ENCODE measurements at places on chromosomes 6 and 20. TPM values are rescaled to one million over a fixed set of nuclear protein-coding genes. Genes with fewer than 3 reads are reported as not detected.

- peaks cover 17% of the 10 kb centered on the region for H3K4me1 ChIP-seq
- peaks cover 25% of the 10 kb centered on the region for H3K36me3 ChIP-seq
- H3K27ac ChIP-seq = peak overlapping the region; percentile 73
- no peak for DNase-seq
- no peaks in the 10 kb centered on the region for H3K27me3 ChIP-seq
Observed at GRCh38 chr20:36604952-36605398, 604 bp upstream of the RAB5IF start.

DNA sequence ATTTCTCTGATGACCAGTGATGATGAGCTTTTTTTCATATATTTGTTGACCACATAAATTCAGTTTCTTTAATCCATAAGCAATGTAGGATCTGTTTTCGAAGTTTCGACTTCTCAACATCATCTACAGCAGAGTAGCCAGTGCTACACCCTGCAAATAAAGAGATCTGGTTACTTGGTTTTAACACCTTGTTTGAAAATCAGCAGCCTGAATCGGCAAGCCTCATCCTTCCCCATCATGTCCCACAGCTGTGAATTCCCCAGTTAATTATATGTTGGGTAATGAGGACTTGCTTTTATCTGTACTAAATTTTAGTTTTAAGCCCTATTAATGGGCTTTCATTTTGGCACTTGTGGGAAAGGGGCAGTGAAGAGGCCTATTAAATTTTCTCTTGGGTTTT lies 80.6 kb downstream of the BMP2 start:
- H3K27ac ChIP-seq = no peak overlapping the region
- no peaks in the 10 kb centered on the region for H3K27me3 ChIP-seq
- H3K36me3 ChIP-seq = no peaks in the 10 kb centered on the region
- H3K4me1 ChIP-seq = no peaks in the 10 kb centered on the region
- H3K4me3 ChIP-seq = no peak overlapping the region
- DNase-seq = no peak

DNA sequence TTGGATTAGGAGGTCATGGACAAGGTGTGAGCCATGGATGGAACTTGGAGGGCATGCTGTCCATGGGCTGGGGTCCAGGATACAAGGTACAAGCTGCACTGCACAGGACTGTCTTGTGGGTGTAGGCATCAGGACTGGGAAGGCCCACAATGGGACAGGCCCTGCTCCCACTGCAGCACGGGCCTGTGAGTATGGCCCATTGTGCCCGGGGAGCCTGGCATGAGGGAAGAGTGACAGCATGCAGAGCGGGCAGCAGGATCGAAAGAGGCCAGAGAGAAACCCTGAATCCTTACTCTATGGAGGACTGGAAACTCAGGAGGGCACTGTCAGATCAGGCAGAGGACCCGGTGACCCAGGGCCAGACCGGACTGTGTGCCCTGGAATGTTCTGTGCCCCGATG lies 211.3 kb downstream of the PREX1 start:
- H3K27me3 ChIP-seq = peaks cover 13% of the 10 kb centered on the region
- no peaks in the 10 kb centered on the region for H3K36me3 ChIP-seq
- H3K4me3 ChIP-seq = no peak overlapping the region
- DNase-seq = peak; percentile 65
- H3K27ac ChIP-seq = no peak overlapping the region
- H3K4me1 ChIP-seq = peaks cover 9% of the 10 kb centered on the region

DNA sequence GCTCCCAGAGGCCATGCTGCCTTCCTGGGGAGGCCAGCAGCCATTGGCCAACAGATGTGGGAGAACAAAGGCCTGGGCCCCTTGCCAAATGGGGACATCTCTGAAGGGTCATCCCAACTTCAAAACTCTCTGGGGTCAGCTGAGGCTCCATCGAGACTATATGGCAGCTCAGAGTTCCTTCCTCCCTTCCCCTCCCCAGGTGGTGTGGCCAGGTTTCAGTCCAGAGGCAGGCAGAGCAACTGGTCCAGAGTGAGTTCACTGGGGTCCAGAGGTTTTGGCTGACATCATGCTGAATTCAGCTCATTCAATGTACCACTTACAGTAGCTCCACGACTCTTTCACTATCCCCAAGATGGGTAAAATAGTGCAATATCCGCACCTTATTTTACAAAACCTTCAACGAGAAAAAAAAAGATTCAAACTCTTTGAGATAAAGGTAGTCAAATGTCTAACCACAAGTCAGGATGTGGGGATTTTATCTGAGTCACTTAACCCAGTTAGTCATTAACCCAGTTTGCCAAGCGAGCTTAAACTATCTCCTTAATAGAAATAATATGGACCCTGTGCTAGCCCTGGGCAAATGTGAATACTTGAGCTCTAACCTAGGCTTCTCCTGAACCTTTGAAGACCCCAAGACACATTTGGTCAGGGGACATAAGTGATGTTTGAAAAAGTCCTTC lies 108.4 kb upstream of the PLEKHG1 start:
- no peak overlapping the region for H3K27ac ChIP-seq
- no peaks in the 10 kb centered on the region for H3K4me1 ChIP-seq
- H3K27me3 ChIP-seq = no peaks in the 10 kb centered on the region

GRCh38 chr6:88119769-88120168 lies 46.4 kb downstream of the CNR1 start:
- no peaks in the 10 kb centered on the region for H3K4me1 ChIP-seq
- H3K4me3 ChIP-seq = no peak overlapping the region
- no peaks in the 10 kb centered on the region for H3K27me3 ChIP-seq
- H3K27ac ChIP-seq = no peak overlapping the region
- no peak for DNase-seq

- no peaks in the 10 kb centered on the region for H3K27me3 ChIP-seq
- DNase-seq = no peak
- no peak overlapping the region for H3K4me3 ChIP-seq
- H3K4me1 ChIP-seq = no peaks in the 10 kb centered on the region
- H3K27ac ChIP-seq = no peak overlapping the region
Observed at GRCh38 chr20:20946122-20946759, 159.9 kb downstream of the LINC00237 start.

DNA sequence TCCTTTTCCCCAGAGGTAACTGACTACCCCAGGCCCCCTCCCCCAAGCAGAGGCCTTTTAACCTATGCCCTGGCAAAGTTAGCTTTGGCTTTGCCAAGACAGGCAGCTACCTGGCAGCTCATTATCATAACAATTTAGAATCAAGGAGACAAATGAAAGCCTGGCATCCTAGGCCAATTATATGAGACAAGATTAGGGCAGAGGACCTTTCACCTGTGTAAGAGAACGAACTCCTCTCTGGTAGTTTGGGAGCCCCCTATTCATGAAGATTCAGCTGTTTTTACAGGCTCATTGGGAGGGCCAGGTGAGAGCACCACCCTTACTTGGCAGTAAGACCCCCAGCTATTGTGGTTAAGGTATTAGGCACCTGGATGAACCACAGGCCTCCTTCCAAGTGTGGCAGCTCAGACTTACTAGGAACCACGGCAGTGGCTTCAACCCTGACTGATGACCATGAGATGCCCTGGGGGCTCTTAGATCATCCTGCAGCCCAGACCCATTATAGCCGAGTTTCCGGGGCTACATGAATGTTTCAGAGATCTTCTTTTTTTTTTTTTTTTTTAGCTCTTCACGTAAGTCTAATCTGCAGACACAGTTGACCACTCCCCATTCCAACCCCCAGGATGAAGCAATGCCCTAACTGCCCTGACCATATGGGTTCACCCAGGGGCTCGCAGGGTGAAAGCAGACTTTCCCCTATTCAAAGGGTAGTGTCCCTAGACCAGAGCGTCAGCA lies 56.2 kb downstream of the RAB44 start:
- peak; percentile 51 for DNase-seq
- H3K4me1 ChIP-seq = no peaks in the 10 kb centered on the region
- no peak overlapping the region for H3K4me3 ChIP-seq
- no peaks in the 10 kb centered on the region for H3K27me3 ChIP-seq

DNA sequence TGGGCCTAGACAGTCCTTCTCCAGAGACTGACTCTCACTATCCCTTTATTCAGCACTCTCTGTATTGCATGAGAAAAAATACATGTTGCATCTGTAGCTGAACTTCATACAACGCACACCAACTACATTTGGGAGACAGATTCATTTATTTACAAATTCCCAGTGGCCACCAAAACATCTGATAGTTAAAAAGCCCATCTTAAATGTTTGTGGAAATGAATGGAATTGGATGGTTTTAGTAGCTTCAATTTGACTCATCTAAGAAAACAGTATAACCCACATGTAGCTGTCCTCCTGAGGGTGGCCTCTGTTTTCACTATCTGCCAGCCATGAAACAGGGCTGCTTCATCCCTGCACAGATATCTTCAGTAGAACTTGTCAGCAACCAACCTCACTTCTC lies 116.3 kb downstream of the PCSK2 start:
- DNase-seq = no peak
- no peaks in the 10 kb centered on the region for H3K36me3 ChIP-seq
- H3K27ac ChIP-seq = peak overlapping the region; percentile 56
- H3K27me3 ChIP-seq = no peaks in the 10 kb centered on the region

DNA sequence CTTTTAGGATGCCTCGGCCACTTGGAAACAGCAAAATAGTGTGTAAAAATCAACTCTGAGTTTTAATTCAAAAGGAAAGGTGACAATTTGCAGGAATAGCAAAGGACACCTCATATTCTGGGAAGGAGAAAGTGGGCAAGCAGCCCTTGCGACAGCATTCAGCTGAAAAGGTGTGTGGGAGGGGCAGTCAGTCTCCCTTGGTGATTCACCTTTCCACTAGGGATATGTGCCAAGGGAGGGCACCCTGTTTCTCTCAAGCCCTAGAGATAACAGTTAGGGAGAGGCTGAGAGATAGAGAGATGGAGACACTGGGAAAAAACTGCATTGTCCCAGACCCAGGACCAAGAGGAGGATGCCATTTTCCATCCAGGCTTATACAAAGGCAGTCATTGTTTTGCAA lies 228.1 kb downstream of the EPM2A start:
- DNase-seq = no peak
- no peaks in the 10 kb centered on the region for H3K27me3 ChIP-seq
- no peaks in the 10 kb centered on the region for H3K36me3 ChIP-seq
- no peak overlapping the region for H3K4me3 ChIP-seq
- no peaks in the 10 kb centered on the region for H3K4me1 ChIP-seq
- H3K27ac ChIP-seq = no peak overlapping the region

DNA sequence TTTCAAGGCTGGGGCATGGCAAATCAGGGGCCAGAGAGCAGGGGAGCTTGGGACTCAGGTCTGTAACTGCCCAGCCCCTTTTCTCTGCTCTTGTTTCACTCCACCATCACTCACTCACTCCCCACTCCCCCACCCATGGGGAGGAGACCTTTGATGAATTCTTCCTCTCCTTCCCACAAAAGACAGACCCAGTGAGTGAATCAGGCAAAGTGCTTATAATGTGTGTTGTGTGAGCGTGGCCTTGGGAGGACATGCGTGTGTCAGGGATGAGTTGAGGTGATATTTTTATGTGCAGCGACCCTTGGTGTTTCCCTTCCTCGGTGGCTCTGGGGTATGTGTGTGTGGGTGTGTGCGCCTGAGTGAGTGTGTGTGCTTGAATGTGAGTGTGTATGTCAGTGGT lies 1.0 kb upstream of the CUL9 start:
- H3K27ac ChIP-seq = peak overlapping the region; percentile 82
- no peak for DNase-seq
- H3K27me3 ChIP-seq = no peaks in the 10 kb centered on the region
- peaks cover 23% of the 10 kb centered on the region for H3K4me1 ChIP-seq

- H3K27ac ChIP-seq = no peak overlapping the region
- no peaks in the 10 kb centered on the region for H3K36me3 ChIP-seq
- peaks cover 1% of the 10 kb centered on the region for H3K27me3 ChIP-seq
- H3K4me1 ChIP-seq = peaks cover 3% of the 10 kb centered on the region
- no peak for DNase-seq
- no peak overlapping the region for H3K4me3 ChIP-seq
Observed at GRCh38 chr6:12637960-12638641, 78.5 kb upstream of the PHACTR1 start.

DNA sequence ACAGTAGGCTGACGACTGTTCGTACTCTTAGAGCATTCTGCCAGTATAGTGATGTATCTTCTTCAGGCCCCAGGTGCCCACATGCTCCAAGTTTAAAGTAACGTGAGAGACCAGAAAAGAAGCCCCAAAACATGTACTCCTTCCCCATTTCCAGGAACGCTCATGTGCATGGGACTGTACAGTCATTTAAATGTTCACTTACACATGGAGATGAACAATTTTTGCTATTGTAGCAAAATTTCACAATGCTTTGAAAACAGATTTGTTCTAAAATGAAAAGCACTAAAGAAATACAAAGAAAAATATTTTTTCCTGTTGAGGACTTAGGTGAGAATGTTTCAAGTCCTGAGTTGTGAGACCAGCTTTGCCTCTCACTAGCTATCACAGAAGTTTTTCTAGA lies 269.3 kb upstream of the PRDM1 start:
- H3K36me3 ChIP-seq = no peaks in the 10 kb centered on the region
- no peaks in the 10 kb centered on the region for H3K27me3 ChIP-seq
- no peak overlapping the region for H3K27ac ChIP-seq
- no peak for DNase-seq

DNA sequence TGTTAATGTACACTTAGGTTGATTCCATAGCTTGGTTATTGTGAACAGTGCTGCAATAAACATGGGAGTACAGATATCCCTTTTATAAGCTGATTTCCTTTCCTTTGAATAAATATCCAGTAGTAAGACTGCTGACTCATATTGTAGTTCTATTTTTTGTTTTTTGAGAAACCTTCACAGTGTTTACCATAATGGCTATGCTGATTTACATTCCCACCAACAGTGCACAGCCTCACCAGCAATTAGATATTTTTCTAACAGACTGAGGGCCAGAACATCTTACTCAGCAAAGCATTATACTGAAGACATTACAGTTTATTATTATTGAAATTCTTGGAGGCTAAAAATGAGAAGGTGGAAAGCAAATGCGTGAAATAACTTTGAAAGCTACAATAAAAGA lies 187.3 kb upstream of the HEY2 start:
- H3K36me3 ChIP-seq = no peaks in the 10 kb centered on the region
- no peak for DNase-seq
- H3K27ac ChIP-seq = no peak overlapping the region
- no peaks in the 10 kb centered on the region for H3K4me1 ChIP-seq

The GSTA3 gene
- not detected for total RNA-seq

The TULP4 gene
- total RNA-seq = 210 TPM

The PIGU gene
- total RNA-seq = 9.0 TPM

The SRPK1 gene
- 39.5 TPM for total RNA-seq

The HEBP2 gene
- total RNA-seq = 35.1 TPM

The NRSN1 gene
- total RNA-seq = not detected

The FAM110A gene
- total RNA-seq = 9.8 TPM

The GABRR1 gene
- not detected for total RNA-seq

The MOCS1 gene
- 25.3 TPM for total RNA-seq

The ZNF311 gene
- total RNA-seq = 0.88 TPM
